ENCODE measurements at places on chromosomes 5 and 9.

- peaks cover 13% of the 10 kb centered on the region for H3K4me1 ChIP-seq
- H3K36me3 ChIP-seq = no peaks in the 10 kb centered on the region
- no peak overlapping the region for H3K4me3 ChIP-seq
- no peak overlapping the region for H3K27ac ChIP-seq
These were observed 55.3 kb downstream of the BARX1 start for GRCh38 chr9:93899609-93900435.

- no peaks in the 10 kb centered on the region for H3K36me3 ChIP-seq
- H3K27ac ChIP-seq = no peak overlapping the region
- no peaks in the 10 kb centered on the region for H3K27me3 ChIP-seq
- no peaks in the 10 kb centered on the region for H3K4me1 ChIP-seq
These were observed 51.0 kb downstream of the HABP4 start for GRCh38 chr9:96500696-96501632.

DNA sequence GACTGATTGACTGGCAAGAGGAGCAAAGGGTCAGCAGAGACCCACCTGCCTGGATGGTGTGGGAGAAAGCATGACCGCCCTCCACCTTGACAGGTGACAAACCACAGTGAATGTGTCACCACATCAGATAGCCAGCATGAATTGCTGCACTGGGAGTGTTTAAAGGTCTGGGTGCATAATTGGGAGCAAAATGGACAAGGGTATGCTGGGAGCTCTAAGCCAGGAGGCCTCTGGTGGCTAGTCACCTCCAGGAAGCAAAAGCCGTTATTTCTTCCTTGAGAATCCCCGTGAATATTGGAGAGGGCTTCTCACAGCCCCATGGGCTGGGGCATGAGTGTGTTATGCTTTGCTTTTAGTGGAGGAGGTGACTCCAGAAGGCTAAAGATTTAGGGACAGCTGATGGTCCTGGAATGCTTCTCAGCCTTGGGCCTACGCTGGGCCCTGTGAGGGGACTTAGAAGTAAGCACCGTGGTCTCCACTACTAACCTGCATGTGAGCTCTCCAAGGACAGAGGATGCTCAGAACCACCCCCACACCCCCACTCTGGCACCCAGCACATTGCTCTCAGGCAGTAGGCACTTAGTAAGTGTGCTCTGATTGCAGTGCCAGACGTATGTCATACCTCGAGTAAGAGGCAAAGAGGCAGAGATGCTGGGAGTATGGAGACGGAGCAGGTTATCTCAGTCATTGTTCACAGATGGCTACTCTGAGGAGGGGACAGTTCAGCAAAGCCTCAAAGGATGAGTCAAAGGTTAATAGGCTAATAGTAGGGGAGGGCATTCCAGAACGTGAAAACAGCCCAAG is 9.1 kb upstream of the IRF1 start:
- H3K36me3 ChIP-seq = no peaks in the 10 kb centered on the region
- no peaks in the 10 kb centered on the region for H3K27me3 ChIP-seq
- peak; percentile 8 for DNase-seq
- H3K4me1 ChIP-seq = peaks cover 37% of the 10 kb centered on the region

GRCh38 chr5:59099270-59099994 is 516.6 kb downstream of the RAB3C start:
- no peaks in the 10 kb centered on the region for H3K27me3 ChIP-seq
- DNase-seq = peak; percentile 20
- H3K4me1 ChIP-seq = peaks cover 40% of the 10 kb centered on the region
- peak overlapping the region; percentile 3 for H3K4me3 ChIP-seq
- H3K36me3 ChIP-seq = no peaks in the 10 kb centered on the region

DNA sequence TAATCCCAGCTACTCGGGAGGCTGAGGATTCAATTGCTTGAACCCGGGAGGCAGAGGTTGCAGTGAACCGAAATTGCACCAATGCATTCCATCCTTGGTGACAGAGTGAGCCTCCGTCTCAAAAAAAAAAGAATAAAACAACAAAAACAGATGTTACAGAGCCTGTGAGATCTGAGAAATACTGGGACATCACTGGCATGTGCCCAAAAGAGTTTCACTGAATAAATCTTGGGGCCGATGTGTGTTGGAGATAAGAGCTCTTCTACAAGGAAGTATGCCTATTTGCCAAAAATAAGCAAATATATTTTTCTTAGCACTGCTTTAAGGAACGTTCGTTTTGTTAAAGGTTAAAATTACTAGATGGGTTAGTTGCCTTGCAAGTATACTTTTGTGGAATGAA is 55.1 kb downstream of the KIAA1958 start:
- no peak overlapping the region for H3K4me3 ChIP-seq
- no peak for DNase-seq
- peaks cover 19% of the 10 kb centered on the region for H3K4me1 ChIP-seq
- H3K27me3 ChIP-seq = no peaks in the 10 kb centered on the region
- peaks cover 9% of the 10 kb centered on the region for H3K36me3 ChIP-seq
- no peak overlapping the region for H3K27ac ChIP-seq

DNA sequence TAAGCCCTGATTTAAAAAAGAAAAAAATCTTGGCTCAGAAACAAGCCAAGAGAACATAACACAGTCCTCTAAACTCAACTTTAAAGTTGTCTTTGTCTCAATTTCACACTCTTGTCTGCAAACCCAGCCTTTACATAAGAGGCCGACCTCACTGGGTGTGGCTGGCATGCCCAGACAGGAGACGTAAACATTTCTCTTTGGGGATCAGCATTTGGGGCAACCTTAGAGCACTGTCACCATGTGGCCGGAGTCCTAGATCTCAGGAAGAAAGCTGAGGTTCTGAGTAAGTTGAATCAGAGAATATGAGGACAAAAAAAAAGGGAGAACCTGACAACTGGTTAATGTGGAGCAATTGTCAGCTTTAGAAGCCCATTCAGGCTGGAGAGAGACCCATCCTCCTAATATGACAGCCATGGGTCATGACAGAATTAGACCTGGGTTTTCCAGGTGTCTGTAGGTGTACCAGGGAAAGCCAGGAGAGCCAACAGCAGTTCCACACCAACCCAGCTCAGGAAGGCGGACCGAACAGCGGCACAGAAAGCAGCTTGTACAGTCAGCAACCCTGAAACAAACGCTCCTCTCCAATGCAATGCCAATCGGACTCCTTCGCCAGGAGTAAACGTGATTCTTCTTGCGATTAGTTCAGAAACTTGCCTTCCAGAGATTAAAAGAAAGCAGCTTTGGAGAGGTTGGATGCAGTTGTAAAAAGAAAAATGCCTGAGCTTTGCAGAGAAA is 97.9 kb upstream of the MAP3K1 start:
- no peak overlapping the region for H3K27ac ChIP-seq
- DNase-seq = no peak
- H3K4me1 ChIP-seq = peaks cover 5% of the 10 kb centered on the region
- H3K4me3 ChIP-seq = no peak overlapping the region
- H3K36me3 ChIP-seq = no peaks in the 10 kb centered on the region

DNA sequence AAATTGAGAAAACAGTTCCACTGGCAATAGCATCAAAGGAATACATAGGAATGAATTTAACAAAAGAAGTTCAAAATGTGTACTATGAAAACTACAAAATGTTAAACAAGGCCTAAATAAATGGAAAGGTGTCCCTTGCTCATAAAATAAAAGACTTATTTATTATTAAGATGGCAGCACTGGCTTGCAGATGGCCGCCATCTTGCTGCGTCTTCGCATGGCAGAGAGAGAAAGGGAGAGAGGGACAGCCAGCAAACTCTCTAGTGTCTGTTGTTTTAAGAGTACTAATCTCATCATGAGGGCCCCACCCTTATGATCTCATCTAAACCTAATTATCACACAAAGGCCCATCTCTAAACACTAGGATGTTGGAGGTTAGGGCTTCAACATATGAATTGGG is 47.1 kb downstream of the ABLIM3 start:
- no peak overlapping the region for H3K27ac ChIP-seq
- no peak overlapping the region for H3K4me3 ChIP-seq
- H3K36me3 ChIP-seq = no peaks in the 10 kb centered on the region
- peaks cover 13% of the 10 kb centered on the region for H3K27me3 ChIP-seq
- H3K4me1 ChIP-seq = no peaks in the 10 kb centered on the region
- no peak for DNase-seq

DNA sequence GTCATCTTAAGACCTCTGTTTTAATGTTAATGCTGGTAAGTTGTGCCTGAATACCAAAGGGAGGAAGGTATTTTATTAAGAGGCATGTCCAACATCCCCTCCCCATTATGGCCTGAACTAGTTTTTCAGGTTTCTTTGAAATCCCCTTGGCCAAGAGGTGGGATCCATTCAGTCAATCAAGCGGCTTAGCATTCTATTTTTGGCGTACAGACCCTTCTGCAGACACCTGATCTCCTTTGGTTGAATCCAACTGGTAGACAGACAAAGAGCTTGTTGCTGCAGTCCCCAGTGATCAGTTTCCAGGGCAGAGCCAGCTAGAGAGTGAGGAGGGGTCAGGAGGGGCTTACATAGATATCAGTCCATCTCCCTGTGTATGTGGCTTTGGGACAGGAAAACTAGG is 7.9 kb upstream of the KCNMB1 start:
- H3K27me3 ChIP-seq = no peaks in the 10 kb centered on the region
- peaks cover 20% of the 10 kb centered on the region for H3K4me1 ChIP-seq
- no peak overlapping the region for H3K4me3 ChIP-seq
- no peak for DNase-seq

DNA sequence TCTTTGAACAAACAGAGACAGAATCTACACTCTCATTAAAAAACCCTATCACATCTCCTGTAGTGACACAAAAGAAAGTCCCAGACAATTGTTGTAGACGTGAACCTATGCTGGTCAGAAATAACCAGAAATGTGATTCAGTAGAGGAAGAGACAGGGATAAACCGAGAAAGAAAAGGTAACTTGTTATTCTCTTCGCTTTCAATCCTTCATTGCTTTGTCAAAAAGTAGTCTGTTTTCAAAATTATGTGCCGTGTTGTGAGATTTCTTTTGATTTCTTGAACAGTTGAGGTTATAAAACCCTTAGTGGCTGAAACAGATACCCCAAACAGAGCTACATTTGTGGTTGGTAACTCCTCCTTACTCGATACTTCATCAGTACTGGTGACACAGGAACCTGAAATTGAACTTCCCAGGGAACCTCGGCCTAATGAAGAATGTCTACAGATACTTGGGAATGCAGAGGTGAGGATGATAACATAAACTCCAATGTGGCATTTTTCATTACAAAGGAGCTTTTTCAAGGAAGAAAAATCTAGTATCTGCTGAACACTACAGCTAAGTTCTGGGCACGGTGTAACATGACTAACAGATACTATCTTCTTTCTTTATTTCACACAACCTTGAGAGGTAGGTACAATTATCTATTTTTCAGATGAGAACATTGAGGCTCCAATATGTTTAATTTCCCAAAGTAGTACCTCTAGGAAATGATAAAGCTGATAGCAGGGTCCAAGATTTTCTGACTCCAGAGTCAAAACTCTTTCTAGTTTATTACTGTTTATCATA is 14.3 kb downstream of the HMGCR start:
- H3K4me1 ChIP-seq = peaks cover 16% of the 10 kb centered on the region
- peaks cover 58% of the 10 kb centered on the region for H3K36me3 ChIP-seq
- no peaks in the 10 kb centered on the region for H3K27me3 ChIP-seq
- no peak for DNase-seq
- no peak overlapping the region for H3K4me3 ChIP-seq
- peak overlapping the region; percentile 43 for H3K27ac ChIP-seq

- no peaks in the 10 kb centered on the region for H3K4me1 ChIP-seq
- H3K27ac ChIP-seq = no peak overlapping the region
- DNase-seq = no peak
- H3K36me3 ChIP-seq = no peaks in the 10 kb centered on the region
- no peaks in the 10 kb centered on the region for H3K27me3 ChIP-seq
- no peak overlapping the region for H3K4me3 ChIP-seq
These were observed 261.4 kb upstream of the KLF4 start for GRCh38 chr9:107750741-107751566.

DNA sequence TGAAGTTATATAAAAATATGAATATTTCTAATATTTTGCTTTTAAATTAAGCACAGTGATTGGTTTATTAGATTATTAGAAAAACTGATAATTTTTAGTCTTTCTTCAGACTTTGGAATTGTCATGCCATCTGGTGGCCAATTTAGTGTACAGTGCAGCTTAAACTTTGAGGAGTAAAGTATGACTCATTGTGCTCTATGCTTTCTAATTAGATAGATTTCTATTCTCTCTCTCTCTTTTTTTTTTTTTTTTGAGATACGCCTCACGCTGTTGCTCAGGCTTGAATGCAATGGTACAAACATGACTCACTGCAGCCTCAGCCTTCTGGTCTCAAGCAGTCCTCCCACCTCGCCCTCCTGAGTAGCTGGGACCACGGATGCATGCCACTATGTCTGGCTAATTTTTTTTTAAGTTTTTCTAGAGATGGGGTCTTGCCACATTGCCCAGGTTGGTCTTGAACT is 42.1 kb upstream of the GPR21 start:
- no peaks in the 10 kb centered on the region for H3K27me3 ChIP-seq
- DNase-seq = peak; percentile 8
- H3K27ac ChIP-seq = no peak overlapping the region
- H3K4me1 ChIP-seq = peaks cover 3% of the 10 kb centered on the region

GRCh38 chr5:83513491-83513890 is 41.9 kb downstream of the VCAN start:
- DNase-seq = no peak
- H3K4me3 ChIP-seq = no peak overlapping the region
- no peak overlapping the region for H3K27ac ChIP-seq

DNA sequence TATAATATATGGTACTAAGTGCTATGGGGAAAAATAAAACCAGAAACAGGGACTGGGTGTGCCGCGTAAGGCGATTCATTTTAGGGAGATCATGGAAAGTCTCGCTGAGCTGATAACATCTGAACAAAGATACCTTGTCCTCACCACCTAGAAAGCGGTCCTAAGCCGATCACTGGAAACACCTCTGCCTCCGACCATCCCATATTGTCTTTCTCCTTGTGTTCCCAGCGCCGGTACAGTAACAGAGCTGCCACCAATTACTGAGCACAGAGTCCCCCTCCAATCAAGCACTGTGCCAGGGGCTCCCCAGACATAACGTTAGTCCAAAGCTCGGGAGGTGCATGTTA is 704 bp downstream of the CCDC112 start:
- no peak for DNase-seq
- H3K4me1 ChIP-seq = peaks cover 9% of the 10 kb centered on the region
- H3K27me3 ChIP-seq = peaks cover 7% of the 10 kb centered on the region
- peak overlapping the region; percentile 83 for H3K4me3 ChIP-seq
- peak overlapping the region; percentile 32 for H3K27ac ChIP-seq

DNA sequence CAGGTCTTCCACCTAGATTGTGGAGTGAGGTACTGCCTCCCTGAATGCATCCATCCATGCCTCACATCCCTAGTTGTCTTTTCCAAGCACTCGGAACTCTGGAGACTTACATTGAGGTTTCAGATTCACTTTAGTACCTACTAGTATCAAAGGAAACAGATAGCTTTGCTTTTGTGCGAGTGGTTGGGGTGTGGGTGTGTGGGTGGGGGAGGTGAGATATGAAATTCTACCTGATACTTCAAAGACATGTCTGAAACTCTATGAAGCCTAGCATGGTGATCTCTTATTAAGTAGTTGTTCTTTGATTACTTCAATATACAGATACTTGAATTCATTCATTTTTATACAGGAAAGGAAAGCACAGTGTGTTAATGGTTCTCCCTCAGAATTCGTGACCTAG is 64.4 kb downstream of the MCCC2 start:
- peak overlapping the region; percentile 26 for H3K27ac ChIP-seq
- peaks cover 16% of the 10 kb centered on the region for H3K4me1 ChIP-seq
- no peaks in the 10 kb centered on the region for H3K27me3 ChIP-seq
- peak; percentile 8 for DNase-seq

GRCh38 chr5:125257997-125258396 is 511.6 kb upstream of the ZNF608 start:
- H3K27me3 ChIP-seq = no peaks in the 10 kb centered on the region
- no peaks in the 10 kb centered on the region for H3K4me1 ChIP-seq
- peaks cover 2% of the 10 kb centered on the region for H3K36me3 ChIP-seq
- H3K27ac ChIP-seq = no peak overlapping the region

GRCh38 chr9:118148990-118149389 is 444.8 kb downstream of the TLR4 start:
- no peaks in the 10 kb centered on the region for H3K36me3 ChIP-seq
- H3K4me3 ChIP-seq = no peak overlapping the region
- no peaks in the 10 kb centered on the region for H3K4me1 ChIP-seq
- DNase-seq = no peak

Measured in activated naive CD8-positive, alpha-beta T cell treated with anti-CD3 and anti-CD28 coated beads, Interleukin-2, amount 50 U/mL, for 24 hours (primary cell).